GM20000 (cell line): ENCODE measurements at places on chromosomes 6 and 20.
A peak's percentile ranks its signal among the peaks of the same experiment; 100 is the strongest.

- DNase-seq = peak; percentile 72
Measured at GRCh38 chr20:60057123-60057865, 99.1 kb downstream of the CDH26 start.

DNA sequence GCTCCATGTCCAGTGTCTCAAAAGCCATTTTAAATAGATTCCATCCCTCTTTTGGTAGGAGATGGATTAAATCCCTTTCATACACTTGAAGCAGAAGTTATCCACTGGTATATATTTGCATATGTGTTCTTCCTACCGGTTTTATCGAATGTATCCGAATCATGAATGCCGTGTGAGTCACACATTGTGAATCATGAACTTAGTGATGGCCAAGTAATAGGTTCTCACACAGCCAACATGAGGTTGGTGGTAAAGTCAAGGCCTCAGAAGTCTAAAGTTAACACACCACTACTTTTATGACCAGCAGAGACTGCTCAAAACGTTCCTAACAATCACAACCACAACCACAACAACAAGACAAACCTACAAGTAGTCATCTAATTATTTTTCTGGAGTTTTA lies 345.5 kb downstream of the THBS2 start:
- no peak for DNase-seq

- no peak for DNase-seq
Measured at GRCh38 chr20:49561806-49562205, 6.1 kb downstream of the PTGIS start.

- DNase-seq = no peak
Measured at GRCh38 chr20:829551-829950, 4.0 kb upstream of the FAM110A start.

GRCh38 chr20:57483287-57484050 lies 41.5 kb downstream of the CTCFL start:
- DNase-seq = peak; percentile 46

DNA sequence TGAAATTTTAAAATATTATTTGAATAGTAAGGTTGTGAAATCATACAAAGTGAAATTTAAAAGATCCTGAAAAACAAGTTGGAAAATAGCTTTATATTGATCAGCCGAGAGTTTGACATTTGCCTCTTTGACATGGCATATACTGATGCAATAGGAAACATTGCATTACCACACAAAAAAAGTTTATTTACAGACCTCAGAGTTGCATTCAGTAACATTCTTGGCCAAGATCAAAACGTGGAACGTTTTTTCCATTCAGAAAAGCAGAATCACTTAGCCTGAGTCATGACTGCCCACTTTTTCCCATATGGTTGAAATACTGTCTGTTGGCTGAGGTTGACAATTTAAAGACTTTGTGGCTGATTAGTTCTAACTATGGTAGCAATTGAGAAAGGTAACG lies 55.1 kb upstream of the BACH2 start:
- no peak for DNase-seq

GRCh38 chr6:61217714-61218113 lies 1068.3 kb downstream of the KHDRBS2 start:
- no peak for DNase-seq

GRCh38 chr20:56978475-56978874 lies 288.0 kb downstream of the BMP7 start:
- DNase-seq = no peak

DNA sequence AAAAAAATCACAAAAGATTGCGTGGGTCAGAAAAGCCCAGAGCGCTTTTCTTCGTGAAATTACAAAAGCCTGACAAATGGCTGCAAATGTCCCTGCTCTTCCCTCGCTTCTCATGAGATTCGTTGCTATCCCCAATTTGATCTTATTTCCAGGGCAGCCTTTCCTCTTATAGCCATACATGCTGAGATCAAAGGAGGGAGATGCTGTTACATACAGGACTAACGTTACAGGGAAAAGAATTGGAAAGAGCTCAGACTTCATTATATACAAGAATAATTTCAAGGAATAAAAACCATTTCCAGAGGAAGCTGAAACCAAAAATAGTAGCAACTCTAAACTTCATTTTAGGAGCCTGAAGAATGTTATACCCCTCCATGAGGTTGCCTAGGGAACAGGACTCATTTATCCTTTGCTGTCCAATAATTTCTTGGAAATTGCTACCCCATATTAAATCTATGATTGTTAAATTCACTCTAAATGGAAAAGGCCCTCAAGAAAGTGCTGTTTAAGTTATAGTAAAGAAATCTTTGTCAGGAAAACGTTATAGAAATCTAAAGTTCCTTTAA lies 81.0 kb downstream of the METTL24 start:
- no peak for DNase-seq

GRCh38 chr6:3768502-3768901 lies 17.0 kb upstream of the PXDC1 start:
- DNase-seq = no peak

DNA sequence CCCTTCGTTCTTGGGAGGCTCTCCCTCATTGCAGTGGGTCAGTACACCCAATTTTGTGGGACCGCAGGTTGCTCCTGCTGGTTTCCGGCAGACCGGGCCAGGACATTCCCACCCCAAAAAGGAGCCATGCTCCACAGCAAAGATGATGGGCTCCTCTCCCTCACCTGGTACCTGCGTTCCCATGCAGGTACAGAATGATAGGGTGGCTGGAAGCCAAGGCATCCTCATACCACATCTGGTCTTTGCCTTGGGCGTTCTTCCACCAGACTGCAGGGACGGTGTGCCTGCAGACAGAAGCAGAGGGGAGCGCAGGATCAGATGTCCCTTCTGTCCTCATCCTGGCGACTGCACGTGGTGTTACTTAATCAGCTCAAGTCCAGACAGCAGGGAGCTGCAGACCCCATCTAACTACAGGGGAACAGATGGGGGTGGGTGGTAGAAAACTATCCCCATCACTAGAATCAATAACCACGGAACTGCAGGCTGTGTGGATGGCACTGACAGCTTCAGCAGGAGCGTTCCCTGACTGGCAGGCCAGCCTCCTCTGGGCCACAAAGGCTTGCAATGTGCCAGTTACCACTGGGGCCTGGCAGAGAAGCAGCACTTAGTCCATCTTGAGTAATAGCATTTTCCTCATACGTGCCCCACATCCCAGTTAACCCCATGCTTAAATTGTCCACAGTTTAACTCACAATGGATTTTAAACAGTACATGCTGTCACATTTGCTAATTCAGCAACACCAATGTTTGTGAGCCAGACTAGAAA lies 70.4 kb downstream of the ABHD12 start:
- no peak for DNase-seq

DNA sequence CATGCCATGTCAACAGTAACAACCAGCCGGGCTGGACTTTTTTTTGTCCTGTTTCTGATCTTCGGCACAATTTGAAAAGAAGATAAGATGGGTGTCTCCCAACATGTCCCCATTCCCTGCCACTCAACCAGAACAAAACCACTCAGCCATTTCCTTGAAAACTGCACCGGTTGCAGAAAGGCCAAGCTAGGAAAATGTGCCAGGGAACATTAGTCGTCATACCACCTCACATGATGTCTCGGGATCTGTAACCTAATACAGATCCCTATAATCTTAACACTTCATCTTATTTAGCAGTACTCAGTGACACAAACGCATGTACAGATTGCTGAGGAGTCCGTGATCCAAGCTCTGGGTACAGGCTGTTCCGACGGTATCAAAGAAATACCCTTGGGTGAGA lies 46.5 kb downstream of the ALDH8A1 start:
- no peak for DNase-seq

GRCh38 chr6:484086-484745 lies 92.7 kb downstream of the IRF4 start:
- peak; percentile 38 for DNase-seq

DNA sequence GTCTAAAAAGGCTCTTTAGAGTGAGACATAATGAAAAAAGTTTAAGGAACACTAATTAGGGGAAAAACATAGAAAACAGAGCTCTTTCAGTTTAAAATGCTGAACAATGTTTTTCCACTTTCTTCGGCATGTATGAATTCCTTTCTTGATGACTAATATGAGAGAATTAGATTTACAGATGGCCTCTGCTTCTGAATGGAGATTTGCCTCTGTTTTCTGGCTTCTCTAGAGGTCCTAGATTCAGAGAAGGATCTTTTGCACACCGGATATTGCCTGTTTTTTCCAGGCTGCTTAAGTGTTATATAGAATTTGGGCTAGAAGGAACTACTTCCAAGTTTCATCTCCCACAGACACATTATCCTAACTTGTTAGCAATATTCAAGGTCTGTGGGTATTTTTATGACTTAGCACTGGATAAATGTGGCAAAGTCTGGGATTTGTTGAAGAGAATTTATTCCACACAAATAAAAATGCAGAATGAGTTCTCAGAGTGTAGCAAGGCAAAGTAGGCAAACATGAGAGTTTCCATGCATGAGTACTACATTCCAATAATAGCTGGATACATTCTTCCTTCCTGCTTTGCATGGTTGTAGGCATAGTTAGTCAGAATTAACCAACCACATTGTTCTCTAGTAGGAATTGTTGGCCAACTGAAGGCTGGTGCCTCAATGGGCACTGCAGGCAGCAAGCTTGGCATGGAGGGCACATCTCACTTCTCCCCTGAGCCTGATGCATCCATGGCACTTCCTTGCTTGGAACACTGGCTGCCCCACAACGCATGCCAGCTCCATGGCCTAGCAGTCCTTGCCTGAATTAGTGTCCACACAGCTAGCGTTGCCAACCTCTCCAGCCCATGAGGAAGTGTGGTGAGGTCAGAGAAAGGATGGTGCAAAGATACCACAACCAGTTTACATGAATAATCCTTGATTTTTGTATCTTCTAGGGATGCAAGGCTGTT lies 224.2 kb downstream of the CLIC5 start:
- DNase-seq = no peak

DNA sequence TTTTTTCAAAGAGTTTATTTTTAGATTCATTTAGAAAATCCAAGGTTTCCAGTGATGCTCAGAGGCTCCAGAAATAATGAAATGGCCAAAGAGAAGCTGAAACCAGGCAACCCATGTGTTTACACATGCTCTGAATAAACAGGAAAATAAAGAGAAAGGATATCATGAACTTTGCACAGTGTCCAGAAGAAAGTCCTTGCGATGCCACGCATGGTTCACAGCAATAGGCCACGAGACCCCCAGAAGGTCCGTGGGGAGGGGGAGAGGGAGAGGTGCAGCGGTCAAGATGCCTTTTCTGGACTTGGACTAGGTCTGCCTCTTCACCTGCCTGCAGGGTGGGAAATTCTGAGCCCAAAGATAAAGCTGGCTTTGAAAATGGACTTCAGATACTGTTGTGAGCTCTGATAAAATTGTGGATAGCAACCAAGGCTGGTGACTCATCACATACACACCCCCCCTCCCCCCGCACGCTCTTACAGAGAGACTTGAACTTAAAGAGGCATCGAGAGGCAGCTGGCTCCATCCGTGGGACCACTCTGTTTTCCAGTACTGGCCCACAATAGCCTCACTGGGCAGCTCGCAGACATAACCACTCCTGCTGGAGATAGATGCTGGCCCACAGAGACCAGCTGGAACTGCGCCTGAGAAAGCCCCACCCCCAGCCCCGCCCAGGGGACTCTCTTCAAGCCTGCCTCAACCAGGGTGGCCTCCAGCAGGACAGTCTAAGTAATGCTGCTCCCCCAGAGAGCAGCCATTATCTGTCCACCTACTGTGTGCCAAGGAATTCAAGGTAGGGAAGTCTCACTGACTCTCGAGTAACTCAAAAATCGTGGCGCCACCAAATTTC lies 21.2 kb upstream of the NFATC2 start:
- DNase-seq = no peak

DNA sequence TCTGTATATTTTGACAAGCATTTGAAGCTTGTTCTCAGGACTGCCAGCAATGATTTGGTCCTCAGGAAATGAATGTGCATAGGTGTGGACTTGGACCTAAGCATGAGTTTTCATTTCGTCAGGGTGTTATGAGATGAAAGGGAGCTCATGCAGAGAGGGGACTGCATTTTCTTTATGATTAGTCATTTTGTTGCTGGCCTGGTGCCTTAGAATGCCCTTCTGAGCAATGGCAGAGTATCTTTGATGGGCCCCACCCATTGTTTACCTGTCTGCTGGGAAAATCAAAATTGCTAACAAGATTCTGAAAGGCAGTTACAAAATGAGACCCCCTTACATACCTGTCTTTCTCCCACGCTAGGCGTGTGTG lies 51.5 kb upstream of the MTHFD1L start:
- peak; percentile 55 for DNase-seq

- DNase-seq = no peak
Measured at GRCh38 chr6:100138346-100139022, 144.5 kb upstream of the MCHR2 start.

- DNase-seq = no peak
Measured at GRCh38 chr6:165799391-165800153, 136.5 kb upstream of the PDE10A start.

- DNase-seq = peak; percentile 50
Measured at GRCh38 chr6:6803180-6803977, 214.9 kb downstream of the LY86 start.

- DNase-seq = no peak
Measured at GRCh38 chr20:4802023-4802422, 80.3 kb downstream of the PRND start.

GRCh38 chr6:17988422-17988944 lies 1.0 kb upstream of the KIF13A start:
- DNase-seq = no peak

GRCh38 chr6:15841937-15842726 lies 179.3 kb upstream of the DTNBP1 start:
- no peak for DNase-seq
